RCC 7860 (cell line): ENCODE measurements at places on chromosomes 1 and 21.

GRCh38 chr21:42319376-42319775, 4.2 kb upstream of the TFF3 start:
- DNase-seq, result no peak

- DNase-seq, result no peak
Observed at GRCh38 chr1:24351247-24351646, 32.1 kb downstream of the GRHL3 start.

- no peak for DNase-seq
Observed at GRCh38 chr1:214380396-214380795, 99.4 kb downstream of the SMYD2 start.

DNA sequence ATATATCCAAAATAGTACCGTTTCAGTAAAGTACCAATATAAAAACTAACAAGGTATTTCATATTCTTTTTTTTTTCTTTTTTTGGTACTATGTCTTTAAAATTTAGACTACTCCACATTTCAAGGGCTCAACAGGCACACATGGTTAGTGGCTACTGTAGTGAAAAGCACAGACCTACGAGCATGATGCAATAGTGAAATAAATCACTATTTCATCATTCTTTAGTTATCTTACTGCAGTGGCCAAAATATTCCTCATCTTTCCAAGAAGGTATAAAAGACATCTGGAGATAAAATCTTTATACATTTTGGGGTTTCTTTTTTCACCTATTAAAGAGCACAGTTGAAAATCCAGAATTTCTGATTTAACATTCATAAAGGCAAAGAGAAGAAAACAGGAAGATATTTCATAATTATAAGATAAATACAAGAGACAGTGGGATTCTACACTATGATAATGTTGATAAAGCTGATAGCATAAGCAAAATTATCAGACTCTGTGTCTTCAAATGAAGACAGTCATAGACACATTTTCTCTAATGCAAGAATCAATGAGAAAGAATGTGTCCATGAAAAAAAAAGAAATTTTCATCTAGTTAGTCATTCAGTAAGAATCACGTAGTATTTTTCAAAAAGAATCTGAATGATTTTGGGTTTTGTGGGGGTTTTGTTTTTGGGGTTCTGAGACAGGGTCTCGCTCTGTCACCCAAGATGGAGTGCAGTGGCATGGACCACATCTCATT, 41.9 kb downstream of the CEP170 start:
- DNase-seq, result no peak

- DNase-seq, result no peak
Observed at GRCh38 chr21:36751383-36751782, 52.5 kb downstream of the SIM2 start.

DNA sequence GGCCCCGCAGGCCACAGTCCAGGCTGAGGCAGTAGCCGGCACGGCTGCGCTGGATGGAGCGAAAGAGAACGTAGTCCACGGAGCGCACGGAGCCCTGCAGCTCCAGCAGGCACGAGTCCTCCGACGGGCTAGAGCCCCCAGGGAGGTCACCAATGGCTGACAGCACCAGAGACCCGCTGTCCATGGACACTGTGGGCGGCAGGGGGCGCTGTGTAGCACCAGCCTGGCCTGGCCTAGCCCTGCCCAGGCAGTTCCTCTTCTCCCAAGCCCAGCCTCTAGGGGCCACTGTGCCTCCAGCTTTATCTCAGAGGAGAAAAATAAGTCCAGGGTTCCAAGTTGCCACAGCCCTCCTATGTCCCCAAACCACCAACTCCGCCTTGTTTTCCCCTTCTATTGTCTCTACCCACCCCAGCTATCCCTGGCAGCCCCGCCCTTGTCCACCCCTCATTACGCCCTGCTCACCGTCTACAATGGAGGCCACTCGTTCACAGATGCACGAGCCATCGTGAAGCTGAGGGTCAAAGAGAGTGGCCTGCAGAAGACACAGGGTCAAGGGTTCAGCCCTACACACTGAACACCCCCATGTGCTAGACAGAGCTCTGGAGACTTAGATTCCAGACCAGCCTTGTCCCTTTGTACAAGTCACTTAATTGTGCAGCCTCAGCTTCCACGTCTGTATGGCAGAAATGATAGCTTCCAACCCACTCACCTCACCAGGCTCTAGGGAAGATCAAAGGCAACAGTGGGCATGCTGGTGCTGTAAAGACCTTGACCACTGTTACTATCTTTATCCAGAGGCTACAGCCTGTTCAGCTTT, 4.4 kb downstream of the ENTREP3 start:
- DNase-seq, result peak; percentile 83
